Kidney glomerular epithelial cell (primary cell): ENCODE measurements at places on chromosomes 5 and 9.

- DNase-seq: no peak
Measured at GRCh38 chr5:163789870-163790269, 284.5 kb downstream of the MAT2B start.

GRCh38 chr5:141825241-141825671 is 53.0 kb downstream of the PCDH1 start:
- DNase-seq: no peak

- DNase-seq: no peak
Measured at GRCh38 chr9:114088571-114089170, 10.4 kb downstream of the KIF12 start.

DNA sequence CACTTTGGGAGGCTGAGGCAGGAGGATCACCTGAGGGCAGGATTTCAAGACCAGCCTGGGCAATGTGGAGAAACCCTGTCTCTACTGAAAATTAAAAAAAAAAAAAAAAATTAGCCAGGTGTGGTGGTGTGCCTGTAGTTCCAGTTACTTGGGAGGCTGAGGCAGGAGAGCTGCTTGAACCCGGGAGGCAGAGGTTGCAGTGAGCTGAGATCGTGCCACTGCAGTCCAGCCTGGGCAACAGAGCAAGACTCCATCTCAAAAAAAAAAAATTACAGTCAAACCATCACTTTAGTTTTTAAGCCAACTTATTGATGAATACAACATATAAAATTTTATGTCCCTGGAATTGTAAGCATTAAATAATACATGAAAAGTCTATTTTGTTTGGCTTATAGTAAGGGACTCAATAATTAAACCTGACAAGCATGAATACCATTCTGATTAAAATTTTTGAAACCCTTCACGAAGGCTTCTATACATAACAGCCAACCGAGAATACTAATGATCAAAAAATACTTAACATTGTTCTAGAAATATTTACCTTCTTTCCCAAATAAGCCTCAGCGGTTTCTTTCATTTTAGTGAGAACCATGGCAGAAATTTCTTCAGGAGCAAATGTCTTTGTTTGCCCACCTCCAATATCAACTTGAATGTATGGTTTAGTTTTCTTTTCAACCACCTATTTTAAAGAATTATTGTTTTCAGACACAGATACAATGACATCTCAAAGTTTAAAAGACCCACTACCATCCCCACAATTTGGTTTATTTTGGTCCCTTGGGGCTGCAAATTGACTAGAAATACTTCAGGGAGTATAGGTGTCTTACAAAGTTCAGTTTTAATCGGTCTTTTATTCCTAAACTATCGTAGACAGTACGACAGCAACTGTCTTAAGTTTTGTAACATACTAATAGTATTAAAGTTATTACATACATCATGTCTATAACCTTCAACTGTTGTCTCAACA is 1.2 kb downstream of the HSPA5 start:
- no peak for DNase-seq

DNA sequence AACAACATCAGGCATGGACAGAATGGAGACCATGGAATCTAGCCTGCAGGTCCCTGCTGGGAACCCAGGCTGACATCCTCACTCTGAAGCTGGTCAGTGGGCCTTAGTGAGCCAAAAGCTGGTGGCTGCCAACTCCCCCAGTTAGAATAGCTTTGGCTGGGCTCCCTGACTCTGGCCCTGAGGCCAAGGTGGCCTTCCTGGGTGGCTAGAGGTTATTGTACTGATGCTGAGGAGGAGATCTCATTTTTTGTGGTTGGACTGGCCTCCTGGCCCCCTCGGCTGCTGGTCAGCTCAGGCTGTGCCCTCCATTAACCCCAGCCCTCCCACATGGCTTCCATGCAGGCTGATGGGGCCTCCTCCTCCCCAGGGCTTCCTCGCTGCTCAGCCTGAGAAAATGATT is 101.2 kb upstream of the PANK3 start:
- DNase-seq: no peak

DNA sequence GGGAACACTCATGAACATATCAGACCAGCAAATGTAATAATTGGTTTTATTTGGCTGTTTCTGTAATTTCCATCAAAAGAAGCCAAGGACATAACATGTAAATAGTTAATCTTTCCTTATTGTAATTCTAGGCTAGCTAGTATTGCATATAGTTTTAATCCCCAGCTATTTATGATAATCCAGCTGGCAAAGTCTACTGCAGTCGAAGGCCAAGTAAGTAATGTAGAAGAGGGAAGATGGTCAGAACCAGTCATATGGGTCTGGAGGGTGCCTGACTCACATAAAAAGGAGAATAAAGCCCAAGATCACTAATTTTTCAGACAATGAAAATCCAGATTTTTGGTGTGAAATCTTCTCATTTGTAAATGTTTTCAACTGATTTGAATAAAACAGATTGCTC is 106.3 kb downstream of the CCDC192 start:
- DNase-seq: no peak

- DNase-seq: no peak
Measured at GRCh38 chr9:104247899-104248460, 153.9 kb downstream of the SMC2 start.

DNA sequence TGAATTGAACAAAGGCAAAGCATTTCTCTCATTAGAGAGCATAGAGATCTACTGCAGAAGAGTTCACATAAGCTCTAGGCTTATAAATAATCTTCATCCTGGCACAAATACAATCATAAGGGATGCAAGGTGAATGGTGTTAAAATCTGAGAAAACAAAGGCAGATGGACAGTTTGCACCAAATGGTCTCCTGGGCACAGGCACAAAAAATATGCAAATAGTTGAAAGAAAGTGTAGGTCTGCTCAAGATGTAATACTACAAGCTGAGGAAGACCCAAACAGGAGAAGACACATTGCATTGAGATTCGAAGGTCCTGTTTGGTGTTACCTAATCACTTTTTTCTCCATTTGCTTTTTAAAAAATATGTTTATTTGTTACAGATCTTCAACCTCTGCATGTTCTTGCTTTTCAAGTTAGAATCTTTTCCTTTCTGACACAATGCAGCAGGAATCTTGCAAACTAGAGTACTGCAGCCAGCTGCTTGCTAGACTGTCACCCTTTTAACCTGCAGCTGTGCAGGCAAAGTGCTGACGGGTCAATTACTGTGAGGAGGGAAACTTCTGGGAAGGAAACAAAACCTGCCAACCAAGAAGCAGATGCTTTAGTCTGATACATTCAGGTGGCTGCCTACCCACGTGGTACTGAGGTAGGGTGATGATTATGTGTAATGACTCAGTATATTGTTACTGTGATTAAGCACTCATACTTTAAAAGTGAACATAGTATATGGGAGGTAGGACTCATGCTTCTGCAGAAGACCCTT is 1048.6 kb upstream of the SEMA6A start:
- DNase-seq: no peak

DNA sequence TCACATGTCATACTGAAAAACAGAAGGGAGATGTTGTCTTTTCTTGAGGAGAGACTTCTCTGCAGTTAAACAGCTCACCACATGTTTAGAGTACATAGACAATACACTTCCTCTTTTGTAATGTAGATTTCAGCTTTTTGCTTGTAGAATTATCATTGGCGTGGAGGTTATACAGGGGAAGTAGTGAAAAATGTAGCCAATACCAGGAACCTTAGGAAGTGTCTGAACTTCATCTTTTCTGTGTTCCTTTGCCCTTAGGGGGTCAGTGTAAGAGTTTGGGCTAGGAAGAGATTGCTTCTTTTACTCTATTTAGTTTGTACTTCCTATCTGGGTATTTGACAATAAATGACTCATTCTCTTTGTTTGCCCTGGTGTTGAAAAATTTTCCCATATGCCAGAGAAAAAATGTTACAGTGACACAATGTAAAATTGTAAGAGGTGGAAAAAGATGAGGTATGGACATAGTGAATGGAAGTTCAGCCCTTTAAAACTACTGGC is 21.0 kb upstream of the CDKN2B start:
- DNase-seq: peak; percentile 21

DNA sequence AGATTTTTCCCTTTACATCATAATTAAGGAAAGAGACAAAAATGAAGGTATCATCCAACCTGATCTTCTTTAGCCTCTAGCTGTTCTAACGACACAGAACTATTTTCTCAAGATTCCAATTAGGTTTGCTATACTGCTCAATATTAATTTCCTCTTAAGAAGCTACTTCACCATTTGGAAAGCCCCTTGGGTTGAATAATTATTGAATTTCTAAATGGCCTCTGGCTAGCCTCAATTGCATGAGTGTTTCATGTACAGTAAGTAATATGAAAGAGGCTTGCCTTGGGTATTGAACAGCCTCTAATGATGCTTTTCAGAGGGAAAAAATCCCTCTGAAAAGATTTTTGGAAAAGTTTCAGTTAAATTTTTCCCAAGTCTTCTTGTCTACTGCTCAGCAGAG is 3.7 kb upstream of the MOB3B start:
- no peak for DNase-seq

DNA sequence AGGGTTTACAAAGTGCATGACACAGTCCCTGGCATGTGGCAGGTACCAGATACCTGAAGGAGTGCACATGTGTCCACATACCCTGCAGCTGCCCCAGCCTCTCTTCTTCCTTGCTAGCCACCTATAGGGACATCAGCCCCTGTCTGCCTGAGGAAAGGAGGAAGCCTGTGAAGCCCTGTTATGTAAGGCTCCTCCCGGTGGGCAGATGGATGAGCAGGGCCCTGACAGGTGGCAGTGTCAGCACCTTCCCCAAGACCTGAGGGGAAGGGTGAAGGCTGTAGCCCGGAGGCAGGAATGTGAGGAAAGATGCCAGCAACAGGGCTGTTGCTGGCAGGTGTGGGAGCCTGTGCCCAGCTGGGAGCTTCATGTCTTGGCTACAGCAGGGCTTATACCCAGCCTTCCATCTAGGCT is 21.7 kb downstream of the TCF7 start:
- no peak for DNase-seq

- no peak for DNase-seq
Measured at GRCh38 chr9:98644011-98644410, 64.7 kb downstream of the GABBR2 start.

DNA sequence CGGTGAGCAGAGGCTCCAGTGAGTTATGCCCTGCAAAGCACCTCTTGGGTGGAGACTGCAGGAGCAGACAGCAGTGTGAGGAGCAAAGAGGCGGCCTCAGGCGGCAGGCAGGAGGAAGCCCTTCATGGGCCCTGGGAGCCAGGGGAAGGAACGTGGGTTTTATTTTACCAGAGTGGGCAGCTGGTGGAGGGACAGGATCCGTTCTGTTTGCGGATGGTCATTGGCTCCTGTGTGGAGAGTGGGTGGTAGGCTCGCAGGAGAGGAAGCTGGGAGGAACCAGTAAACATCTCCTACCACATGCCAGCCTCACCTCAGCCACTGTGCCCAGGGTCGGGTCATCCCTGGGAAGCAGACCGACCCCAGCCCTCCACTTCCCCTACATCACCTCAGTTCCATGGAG is 24.4 kb downstream of the HNRNPH1 start:
- no peak for DNase-seq

DNA sequence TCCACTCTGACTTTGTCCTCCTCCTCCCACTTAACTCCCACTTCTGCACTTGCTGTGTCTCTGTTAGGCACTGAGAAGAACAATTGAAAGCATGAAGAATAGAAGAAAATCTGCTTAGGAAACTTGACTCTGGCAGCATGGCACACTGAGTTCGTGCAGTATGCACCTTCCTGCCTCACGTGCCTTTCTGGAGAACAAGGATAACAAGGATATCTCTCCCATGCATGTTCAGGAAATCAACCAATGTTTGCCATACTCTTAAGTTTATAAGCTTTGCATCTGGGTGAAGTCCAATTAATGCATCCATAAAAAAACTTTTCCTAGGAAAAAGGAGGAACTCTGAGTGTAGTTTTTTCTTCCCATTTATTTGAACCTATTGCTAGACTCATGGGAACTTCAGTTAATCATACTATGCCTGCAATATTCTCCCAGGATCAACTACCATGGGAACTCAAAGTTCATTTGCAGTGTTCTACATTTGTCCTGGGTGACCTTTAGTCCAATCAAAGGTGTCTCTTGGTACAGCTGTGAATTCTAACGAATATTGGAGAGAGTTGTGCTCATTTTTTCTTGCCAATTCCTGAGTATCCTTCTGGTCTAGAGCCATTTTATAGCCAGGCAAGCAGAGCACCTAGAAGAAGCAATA is 227.0 kb downstream of the ENC1 start:
- no peak for DNase-seq

- peak; percentile 14 for DNase-seq
Measured at GRCh38 chr9:119365291-119366027, 3.8 kb downstream of the BRINP1 start.

DNA sequence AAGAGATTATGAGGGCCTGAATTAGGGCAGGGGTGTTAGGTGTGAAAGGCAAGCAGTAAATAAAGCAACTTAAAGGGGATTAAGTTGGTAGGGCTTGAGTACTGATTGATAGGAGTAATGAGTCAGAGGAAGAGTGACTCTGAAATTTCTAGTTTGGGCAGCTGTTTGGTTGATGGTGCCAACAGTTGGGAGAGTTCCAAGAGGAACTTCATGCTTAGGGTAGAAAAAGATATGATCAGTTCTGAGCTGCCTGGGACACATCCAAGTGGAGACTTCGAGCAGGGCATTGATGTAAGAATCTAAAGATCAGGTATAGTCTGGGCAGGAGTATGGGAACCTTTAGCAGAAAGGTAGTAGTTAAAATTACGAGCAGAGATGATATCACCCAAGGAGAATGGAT is 10.2 kb downstream of the MAMDC2 start:
- DNase-seq: peak; percentile 63

- peak; percentile 8 for DNase-seq
Measured at GRCh38 chr5:35803191-35803651, 53.5 kb upstream of the IL7R start.

DNA sequence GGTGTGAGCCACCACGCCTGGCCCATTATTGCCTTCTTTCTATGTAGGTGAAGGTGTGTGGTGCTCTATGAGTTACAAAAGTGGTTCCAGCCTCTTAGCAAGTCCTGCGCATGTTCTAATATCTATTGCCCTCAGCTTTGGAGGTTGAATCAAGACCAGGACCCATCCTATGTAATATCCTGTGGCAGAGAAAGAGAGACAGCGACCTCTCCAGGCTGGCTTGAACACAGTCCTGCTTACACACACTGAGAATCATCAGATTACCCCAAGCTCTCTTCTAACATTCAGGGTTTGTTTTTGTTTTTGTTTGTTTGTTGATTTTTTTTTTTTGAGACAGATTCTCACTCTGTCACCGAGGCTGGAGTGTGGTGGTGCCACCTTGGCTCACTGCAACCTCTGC is 94.7 kb upstream of the OSMR start:
- DNase-seq: no peak

- DNase-seq: no peak
Measured at GRCh38 chr9:79661886-79662536, 90.2 kb downstream of the TLE4 start.

- peak; percentile 76 for DNase-seq
Measured at GRCh38 chr9:126704157-126704891, 90.6 kb downstream of the LMX1B start.

GRCh38 chr9:105053209-105053652 is 125.3 kb upstream of the ABCA1 start:
- peak; percentile 31 for DNase-seq

GRCh38 chr9:90325913-90326653 is 316.5 kb downstream of the DIRAS2 start:
- DNase-seq: peak; percentile 15

DNA sequence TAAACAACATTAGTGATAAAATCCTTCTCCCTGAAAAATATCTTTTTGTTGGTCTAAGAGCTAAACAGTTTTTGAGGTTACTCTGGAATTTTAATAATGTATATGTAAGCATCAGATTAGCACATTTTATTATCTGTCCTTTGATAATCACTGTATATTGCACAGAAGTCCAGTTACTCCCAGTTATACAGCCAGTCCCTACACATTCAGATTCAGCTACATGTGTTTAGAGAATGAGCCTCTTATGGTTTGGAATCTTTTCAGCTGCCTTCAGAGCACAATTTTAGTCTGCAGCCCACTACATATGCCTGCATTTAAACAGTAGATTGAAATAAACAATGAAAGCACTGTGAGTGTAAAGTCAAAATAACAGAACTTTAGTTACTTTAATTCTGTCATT is 438.2 kb downstream of the ARHGEF28 start:
- no peak for DNase-seq
